ENCODE measurements at places on chromosomes 16 and 17.

DNA sequence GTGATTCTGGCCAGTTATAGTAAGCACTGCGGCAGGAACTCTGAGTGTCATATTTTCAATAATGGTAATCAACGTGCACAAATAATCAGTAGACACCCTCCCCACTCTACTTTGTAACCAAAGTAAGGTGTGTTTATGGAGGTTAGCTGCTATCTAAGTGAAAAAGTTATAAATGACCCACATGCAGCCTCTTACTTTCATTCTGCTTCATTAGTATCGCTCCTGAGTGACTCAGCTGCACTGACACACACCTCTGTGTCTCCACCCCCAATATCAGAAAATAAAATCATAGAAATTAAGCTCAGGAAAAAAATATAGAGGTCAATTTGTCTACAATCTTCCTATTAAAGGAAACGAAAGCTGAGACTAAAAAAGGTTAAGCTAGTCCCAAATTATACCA is 64.1 kb upstream of the TRAP1 start:
- DNase-seq: no peak

- no peak for DNase-seq
Observed at GRCh38 chr17:80940171-80941123, 51.2 kb upstream of the CHMP6 start.

- DNase-seq: no peak
Observed at GRCh38 chr17:44688675-44689476, 700 bp downstream of the CCDC43 start.

DNA sequence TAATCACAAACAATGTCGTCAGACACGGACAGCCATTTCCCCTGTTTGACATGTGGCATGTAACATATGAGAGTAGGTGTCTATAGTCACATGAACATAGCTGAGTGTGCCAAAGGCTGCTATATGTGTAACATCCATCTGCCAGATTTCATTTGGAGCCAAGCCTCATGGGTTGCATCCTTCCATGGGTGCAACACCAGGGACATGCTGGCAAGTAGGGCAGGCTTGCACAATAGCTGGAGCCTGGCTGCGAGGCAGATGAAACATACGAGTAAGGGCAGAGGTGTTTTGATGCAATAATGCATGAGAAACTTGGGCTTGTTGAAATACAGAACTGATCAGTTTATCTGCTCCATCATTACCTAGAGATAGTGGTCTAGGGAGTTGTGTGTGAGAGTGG is 9.0 kb upstream of the ZNF689 start:
- no peak for DNase-seq

DNA sequence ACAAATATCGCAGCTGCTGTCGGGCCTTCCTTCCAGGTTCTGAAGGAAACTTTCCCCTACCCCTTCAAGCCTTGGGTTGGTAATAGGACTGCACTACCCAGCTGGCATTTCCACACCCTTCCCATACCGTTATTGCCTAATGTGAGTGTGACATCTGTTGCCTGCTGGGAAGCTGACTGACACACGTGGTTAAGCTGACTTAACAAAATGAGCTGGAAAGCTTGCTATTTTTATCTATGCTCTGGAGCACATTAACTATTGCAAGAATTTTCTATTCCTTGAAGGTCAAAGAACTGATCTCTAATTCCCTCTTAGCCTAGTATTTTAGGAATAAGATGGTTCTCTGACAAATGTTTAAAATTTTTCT is 79.5 kb downstream of the PMP22 start:
- DNase-seq: no peak

DNA sequence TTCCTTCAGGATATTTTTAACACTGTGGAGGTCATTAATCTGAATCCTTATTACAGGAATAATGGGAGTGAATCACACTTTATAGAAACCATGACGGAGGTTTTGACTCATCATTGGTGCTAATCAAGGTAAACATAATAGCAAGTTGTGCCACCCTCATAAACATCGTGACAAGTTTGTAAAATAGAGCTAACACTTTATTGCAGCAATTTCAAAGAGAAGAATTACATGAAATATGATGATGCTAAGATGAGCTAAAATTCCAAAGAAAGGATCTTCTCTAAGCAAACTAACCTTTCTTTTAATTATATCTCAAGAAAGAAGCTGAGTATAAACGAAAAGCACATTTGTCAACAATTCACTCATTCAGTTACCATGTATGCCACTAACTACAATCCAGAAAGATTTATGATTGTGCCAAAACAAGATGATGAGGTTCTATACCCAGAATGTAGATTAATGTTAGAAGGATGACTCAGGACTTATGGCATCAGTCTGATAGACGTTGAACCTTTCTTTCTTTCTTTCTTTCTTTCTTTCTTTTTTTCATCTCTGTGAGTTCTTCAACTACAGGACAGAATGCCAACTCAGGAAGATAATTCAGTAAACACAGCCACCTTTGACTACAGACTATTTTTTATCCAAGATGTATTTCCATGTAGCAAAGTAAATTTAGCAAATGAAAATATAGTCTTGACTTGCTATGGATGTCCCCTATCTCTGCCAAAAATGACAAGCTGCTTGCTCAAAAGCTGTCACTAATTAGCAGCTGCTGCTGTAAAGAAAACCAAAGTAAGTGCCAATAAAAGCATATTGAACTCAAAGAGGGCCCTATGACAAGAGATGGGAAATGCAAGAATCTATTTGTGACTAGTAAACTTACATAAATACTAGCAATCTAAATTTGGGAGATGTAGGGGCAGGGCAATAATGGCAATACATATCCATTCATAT is 23.3 kb downstream of the STAT5B start:
- DNase-seq: no peak

DNA sequence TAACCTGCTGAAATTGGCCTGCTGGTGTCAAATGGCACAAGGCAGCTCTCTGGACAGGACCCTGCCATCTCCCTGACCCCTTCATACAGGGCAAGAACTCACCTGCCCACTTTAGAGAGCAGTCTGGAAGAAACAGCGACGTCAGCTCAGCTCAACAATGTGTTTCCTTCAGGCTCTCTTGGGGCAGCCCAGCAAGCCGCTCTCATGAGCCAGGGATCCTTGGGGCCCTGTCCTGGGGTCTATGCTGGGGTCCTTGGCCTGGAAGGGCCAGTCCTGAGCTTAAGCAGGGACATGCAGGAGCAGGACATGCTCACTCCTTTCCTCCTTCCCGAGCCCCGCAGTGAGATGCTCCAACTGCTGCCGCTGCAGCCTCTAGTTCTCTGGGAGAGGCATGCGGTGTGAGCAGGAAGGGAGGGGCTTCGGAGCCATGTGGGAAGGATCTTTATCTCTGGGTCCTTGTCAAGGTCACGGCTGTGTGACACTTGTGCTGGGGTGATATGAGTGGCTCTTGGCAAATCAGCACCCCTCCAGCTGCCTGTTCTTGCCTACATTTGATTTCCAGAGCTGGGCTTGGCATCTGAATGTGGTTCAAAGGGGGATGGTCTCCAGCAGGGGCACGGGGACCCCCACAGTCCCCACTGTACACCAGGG is 3.4 kb downstream of the C1QTNF1 start:
- no peak for DNase-seq
